CD4-positive, alpha-beta memory T cell (primary cell): ENCODE measurements at places on chromosomes 13 and 19. TPM values are rescaled to one million over a fixed set of nuclear protein-coding genes. Genes with fewer than 3 reads are reported as not detected.

- DNase-seq = peak; percentile 81
Measured at GRCh38 chr19:4369109-4369887, 25.9 kb downstream of the MPND start.

Gene ZNF493
- total RNA-seq = 57.4 TPM

Gene UNC13A
- total RNA-seq = 0.06 TPM

DNA sequence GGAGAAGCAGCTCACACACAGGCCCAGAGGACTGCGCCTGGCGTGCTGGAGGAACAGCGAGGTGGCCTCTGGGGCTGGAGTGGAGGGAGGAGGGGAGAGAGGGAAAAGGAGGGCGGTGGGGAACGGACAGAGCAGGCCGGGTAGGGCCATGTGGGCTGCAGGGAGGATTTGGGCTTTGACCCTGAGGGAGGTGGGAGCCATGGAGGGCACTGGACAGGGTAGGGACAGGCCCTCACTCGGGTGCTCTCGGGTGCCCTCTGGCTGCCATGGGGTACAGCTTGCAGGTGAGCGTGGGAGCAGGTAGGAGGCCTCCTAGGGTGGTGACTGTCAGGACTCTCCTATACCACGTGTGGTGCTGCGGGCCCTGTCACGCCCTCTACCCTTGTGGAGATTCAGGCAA, 22.8 kb downstream of the PLIN4 start:
- no peak for DNase-seq
